ENCODE measurements at places on chromosomes 1 and 21. TPM values are rescaled to one million over a fixed set of nuclear protein-coding genes. Genes with fewer than 3 reads are reported as not detected.

DNA sequence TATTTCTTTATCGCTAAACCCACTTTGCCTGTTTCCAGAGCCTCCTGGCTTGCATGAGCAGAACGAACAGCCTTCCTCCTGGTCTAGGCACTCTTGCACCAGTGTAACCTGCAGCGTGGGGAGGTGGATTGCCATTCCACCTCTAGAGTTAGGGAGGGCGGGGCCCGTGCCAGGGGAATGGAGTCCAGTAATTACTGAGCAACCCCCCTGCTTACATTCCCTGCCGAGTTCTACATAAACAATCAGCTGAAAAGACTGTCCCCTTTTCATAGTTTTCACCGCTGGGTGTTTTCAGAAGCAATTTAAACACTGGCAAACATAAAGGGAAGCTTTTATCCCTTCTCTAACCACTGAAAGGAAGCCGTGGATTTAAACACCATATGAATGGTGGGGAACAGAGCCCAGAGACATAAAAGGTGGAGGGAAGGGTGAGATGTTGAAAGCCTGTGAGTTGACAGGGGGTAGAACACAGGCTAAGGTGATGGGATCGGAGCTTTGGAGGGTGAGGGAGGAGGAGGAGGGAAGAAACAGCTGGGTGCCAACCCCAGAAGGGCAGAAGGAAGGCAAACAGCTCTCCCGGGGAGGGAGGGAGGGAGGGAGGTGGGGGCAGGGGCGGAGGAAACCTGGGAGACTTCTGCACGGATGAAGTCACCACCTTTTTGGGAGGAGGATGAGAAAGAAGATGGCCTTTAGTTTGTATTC lies 68.0 kb upstream of the WDR26 start:
- no peak overlapping the region for H3K27ac ChIP-seq
- no peaks in the 10 kb centered on the region for H3K27me3 ChIP-seq
- no peak for DNase-seq

Gene EDEM3
- total RNA-seq = 14.0 TPM

DNA sequence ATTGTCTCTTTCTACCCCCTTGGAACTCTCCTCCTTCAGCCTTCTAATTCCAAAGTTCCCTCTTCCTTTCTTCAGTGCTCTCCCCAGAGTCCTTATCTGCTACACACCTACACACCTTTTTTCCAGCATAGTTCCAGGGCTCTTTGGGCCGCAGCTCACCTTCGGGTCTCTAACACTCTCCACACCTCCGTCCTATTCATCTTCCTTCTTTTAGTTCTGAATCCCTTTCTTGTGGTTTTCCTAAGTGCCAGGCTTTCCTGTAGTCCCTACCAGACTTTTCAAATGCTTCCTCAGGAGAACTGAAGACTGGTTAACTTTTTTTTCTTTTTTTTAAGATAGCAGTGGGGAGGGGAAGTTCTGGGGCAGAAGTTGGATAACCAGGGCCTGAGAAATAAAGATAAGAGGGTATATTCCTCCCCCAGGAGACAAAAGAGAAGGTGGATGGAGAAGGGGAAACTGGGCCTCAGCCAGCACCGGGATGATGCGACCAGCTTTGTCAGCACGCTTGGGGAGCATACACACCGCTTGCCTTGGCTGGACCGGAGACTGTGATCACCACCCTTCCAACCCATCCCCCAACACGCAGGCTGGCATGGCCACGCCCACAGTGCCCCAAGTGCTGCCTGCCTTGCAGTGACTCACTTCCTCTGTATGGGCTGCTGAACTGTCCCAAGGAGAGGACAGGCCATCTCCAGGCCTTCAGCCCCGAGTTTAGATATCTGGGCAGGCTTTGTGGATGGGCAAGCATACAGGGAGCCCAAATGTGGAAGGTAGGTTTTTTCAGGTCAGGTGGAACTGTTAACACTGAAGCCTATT lies 2.5 kb upstream of the CERS2 start:
- H3K27ac ChIP-seq = peak overlapping the region; percentile 89
- H3K4me3 ChIP-seq = peak overlapping the region; percentile 55
- DNase-seq = peak; percentile 89
- no peaks in the 10 kb centered on the region for H3K27me3 ChIP-seq
- H3K4me1 ChIP-seq = peaks cover 51% of the 10 kb centered on the region
- H3K36me3 ChIP-seq = peaks cover 8% of the 10 kb centered on the region

Gene TTC3
- total RNA-seq = 78.9 TPM

DNA sequence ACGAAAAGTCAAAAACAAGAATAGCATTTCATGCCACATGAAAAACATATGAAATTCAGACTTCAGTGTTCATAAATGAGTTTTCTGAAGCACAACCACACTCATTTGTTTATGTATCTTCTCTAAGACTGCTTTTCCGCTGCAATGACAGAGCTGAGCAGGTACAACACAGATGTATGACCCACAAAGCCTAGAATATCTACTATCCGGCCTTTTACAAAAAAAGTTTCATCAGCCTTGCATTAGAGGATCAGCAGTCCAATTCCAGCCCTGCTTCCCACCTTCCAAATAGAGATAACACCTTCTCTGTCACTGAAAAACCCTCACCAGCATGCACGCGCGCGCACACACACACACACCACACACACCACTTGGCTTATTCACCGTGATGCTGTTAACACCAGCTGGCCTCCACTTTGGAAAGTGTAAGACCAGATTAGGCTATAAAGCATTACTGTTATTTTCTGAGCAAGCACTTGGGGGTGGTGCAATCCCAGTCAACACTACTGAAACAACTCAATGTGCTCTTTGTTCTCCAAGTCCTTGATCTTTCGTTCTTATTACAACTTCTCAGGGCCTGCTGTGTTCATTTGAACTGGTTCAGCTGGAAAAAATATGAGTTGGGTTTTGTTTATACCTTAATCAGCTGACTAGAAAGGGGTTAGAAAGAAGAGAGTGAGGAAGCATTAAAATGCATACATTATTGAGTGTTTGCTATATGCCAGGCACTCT lies 90.0 kb downstream of the GLUL start:
- peaks cover 30% of the 10 kb centered on the region for H3K4me1 ChIP-seq
- no peak overlapping the region for H3K4me3 ChIP-seq
- H3K36me3 ChIP-seq = no peaks in the 10 kb centered on the region
- H3K27ac ChIP-seq = peak overlapping the region; percentile 71

DNA sequence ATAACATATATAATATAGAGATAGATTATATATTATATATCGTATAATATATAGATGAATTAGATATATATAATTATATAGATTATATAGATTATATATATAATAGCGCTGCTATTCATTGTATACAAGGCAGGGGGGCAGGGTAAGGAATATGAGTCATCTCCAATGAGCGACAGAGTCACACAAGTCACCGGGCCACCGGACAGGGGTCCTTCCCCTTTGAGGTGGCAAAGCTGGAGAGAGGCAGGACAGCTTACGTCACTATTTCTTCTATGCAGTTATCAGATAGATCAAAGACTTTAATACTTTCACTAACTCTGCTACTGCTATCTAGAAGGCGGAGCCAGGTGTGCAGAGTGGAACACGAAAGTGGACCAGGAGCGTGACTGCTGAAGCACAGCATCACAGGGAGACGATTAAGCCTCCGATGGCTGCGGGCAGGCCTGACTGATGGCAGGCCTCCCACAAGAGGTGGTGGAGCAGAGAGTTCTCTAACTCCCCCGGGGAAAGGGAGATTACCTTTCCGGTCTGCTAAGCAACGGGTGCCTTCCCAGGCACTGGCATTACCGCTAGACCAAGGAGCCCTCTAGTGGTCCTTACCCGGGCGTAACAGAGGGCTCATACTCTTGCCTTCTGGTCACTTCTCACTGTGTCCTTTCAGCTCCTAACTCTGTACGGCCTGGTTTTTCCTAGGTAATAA lies 2154.7 kb downstream of the MRPL39 start:
- H3K36me3 ChIP-seq = no peaks in the 10 kb centered on the region
- H3K4me3 ChIP-seq = no peak overlapping the region
- H3K27me3 ChIP-seq = no peaks in the 10 kb centered on the region
- no peak overlapping the region for H3K27ac ChIP-seq
- no peaks in the 10 kb centered on the region for H3K4me1 ChIP-seq
- DNase-seq = peak; percentile 25

Gene TPRG1L
- total RNA-seq = 6.7 TPM

Gene BSND
- total RNA-seq = not detected

DNA sequence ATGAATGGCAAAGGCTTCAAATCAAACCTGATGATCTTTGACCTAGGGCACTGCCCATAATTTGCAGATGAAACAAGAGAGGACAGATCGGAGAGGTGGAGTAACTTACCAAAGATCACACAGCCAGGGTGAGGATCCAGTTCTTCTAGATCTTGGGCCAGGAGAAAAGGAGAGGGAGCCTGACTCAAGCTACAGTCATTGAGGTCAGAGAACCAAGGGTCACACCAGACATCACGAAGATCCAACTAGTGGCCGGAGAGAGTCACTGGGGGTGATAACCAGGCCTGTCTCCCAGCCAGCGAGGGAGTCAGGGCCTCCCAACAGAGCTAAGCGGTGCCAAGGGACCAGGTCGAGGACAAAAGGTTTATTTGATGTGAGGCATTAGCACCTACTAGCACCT lies 115.0 kb downstream of the RIPK4 start:
- no peak overlapping the region for H3K4me3 ChIP-seq
- no peaks in the 10 kb centered on the region for H3K36me3 ChIP-seq
- no peak for DNase-seq
- no peaks in the 10 kb centered on the region for H3K4me1 ChIP-seq
- peaks cover 2% of the 10 kb centered on the region for H3K27me3 ChIP-seq

Gene DDX20
- 13.6 TPM for total RNA-seq

DNA sequence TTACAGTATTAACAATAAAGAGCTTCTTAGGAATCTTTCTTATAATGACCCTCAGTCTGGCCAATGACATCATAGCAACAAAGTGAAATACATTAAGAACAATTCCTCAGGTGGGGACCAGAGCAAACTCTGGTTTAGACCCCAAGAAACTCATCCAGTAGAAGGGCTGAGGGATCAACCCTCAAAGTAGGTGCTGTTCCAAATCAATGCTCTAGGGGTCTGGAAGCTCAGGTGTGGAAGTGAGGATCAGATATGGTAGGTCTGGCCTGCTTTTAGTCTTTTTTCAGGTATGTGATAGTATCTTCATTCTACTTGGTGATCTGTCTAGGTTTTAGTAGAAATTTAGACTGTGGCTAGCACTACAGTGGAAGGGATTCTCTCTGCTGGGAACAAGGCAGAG lies 291.7 kb downstream of the PDE4B start:
- H3K27me3 ChIP-seq = peaks cover 8% of the 10 kb centered on the region
- H3K4me1 ChIP-seq = no peaks in the 10 kb centered on the region
- H3K36me3 ChIP-seq = no peaks in the 10 kb centered on the region
- DNase-seq = no peak
- no peak overlapping the region for H3K4me3 ChIP-seq

- H3K4me3 ChIP-seq = no peak overlapping the region
- peak overlapping the region; percentile 14 for H3K27ac ChIP-seq
- no peak for DNase-seq
- H3K27me3 ChIP-seq = peaks cover 4% of the 10 kb centered on the region
These were observed 28.8 kb upstream of the TARBP1 start for GRCh38 chr1:234507626-234508387.

GRCh38 chr1:41539999-41540398 lies 55.5 kb upstream of the EDN2 start:
- no peak overlapping the region for H3K4me3 ChIP-seq
- peaks cover 4% of the 10 kb centered on the region for H3K4me1 ChIP-seq
- peaks cover 42% of the 10 kb centered on the region for H3K36me3 ChIP-seq
- no peak for DNase-seq
- no peaks in the 10 kb centered on the region for H3K27me3 ChIP-seq

GRCh38 chr21:37561506-37561905 lies 194.9 kb downstream of the DYRK1A start:
- no peak overlapping the region for H3K4me3 ChIP-seq
- H3K27me3 ChIP-seq = no peaks in the 10 kb centered on the region
- H3K36me3 ChIP-seq = no peaks in the 10 kb centered on the region
- no peak overlapping the region for H3K27ac ChIP-seq

DNA sequence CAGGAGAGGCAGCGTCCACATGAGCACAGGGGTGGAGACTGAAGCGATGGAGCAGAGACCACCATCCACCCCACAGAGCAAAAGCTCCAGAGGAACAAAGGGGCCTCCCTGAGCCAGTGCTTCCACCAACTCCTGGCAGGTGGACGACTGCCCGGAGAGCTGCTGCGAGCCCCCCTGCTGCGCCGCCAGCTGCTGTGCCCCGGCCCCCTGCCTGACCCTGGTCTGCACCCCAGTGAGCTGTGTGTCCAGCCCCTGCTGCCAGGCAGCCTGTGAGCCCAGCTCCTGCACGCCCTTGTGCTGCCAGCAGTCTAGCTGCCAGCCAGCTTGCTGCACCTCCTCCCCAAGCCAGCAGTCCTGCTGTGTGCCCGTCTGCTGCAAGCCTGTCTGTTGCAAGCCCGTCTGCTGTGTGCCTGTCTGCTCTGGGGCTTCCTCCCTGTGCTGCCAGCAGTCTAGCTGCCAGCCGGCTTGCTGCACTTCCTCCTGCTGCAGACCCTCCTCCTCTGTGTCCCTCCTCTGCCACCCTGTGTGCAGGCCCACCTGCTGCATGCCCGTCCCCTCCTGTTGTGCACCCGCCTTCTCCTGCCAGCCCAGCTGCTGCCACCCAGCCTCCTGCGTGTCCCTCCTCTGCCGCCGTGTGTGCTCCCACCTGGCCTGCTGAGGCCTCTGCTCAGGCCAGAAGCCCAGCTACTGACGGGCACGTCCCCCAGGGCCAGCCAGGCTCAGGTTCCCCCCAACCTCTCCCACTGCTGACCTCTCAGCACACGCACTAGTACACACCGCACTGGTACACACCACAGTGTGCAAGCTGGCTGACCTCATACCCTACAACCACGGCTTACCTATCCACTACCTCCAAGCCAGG lies 5.4 kb downstream of the KRTAP10-12 start:
- no peaks in the 10 kb centered on the region for H3K4me1 ChIP-seq
- peaks cover 68% of the 10 kb centered on the region for H3K27me3 ChIP-seq
- no peak for DNase-seq
- no peak overlapping the region for H3K27ac ChIP-seq
- peaks cover 11% of the 10 kb centered on the region for H3K36me3 ChIP-seq

Gene ANKRD35
- 0.30 TPM for total RNA-seq

DNA sequence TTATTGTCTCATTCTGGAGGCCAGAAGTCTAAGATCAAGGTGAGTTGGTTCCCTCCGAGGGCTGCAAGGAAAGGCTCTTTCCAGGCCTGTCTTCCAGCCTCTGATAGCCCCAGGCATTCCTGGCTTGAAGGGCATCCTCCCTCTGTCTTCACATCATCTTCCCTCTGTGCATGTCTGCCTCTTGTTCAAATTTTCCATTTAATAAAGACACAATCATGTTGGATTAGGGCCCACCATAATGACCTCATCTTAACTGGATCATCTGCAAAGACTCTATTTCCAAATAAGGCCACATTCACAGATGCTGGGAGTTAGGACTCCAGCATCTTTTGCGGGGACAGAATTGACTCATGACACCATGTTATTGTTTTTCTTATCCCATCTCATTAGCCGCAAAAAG lies 24.5 kb downstream of the HUNK start:
- no peak overlapping the region for H3K4me3 ChIP-seq
- H3K36me3 ChIP-seq = no peaks in the 10 kb centered on the region
- peaks cover 7% of the 10 kb centered on the region for H3K27me3 ChIP-seq
- peaks cover 6% of the 10 kb centered on the region for H3K4me1 ChIP-seq
- no peak for DNase-seq

Gene C8A
- total RNA-seq = not detected

GRCh38 chr1:157894613-157895165 lies 53.1 kb upstream of the CD5L start:
- DNase-seq = no peak
- no peaks in the 10 kb centered on the region for H3K36me3 ChIP-seq
- H3K4me1 ChIP-seq = no peaks in the 10 kb centered on the region
- H3K4me3 ChIP-seq = no peak overlapping the region

GRCh38 chr1:112841825-112842224 lies 114.2 kb downstream of the SLC16A1 start:
- peaks cover 12% of the 10 kb centered on the region for H3K4me1 ChIP-seq
- H3K36me3 ChIP-seq = no peaks in the 10 kb centered on the region
- no peak overlapping the region for H3K27ac ChIP-seq
- no peak for DNase-seq
- peaks cover 9% of the 10 kb centered on the region for H3K27me3 ChIP-seq
- no peak overlapping the region for H3K4me3 ChIP-seq

Measured in activated CD4-positive, alpha-beta T cell treated with anti-CD3 and anti-CD28 coated beads for 36 hours (primary cell).